ENCODE measurements at places on chromosomes 3 and 15.

GRCh38 chr15:27342991-27343390 is 372.0 kb downstream of the GABRG3 start:
- no peak for DNase-seq

DNA sequence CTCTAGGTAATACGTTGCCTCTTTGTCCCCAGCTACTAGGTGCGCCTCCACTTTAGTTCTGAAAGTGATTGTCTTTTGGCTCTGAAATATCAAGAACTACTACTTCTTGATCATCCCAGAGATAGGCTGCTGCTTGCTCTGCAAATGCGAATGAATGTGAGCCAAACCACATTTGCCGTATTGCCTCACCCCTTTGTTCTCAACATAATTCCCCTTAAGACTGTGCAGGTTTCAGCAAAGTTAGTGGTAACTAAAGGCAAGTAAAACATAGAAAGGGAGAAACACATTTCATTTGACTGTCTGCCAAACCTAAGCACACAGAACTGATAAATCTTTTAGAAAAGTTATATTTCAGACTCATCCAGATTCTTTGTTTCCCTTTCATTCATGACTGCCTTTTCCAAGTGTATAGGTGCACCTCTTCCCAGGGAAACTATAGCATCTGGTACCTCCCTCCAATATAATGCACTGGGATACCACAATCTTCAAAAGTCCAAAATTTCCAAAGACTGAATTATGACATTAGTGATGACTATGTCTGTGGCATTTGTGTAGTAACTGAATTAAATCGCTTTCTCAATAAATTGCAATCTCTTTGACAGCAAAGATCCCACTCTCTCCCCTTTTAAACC is 720.6 kb upstream of the CBLB start:
- no peak for DNase-seq

- DNase-seq, result no peak
Measured at GRCh38 chr3:144491333-144491732, 519.7 kb downstream of the DIPK2A start.

- peak; percentile 60 for DNase-seq
Measured at GRCh38 chr3:16741103-16741758, 136.0 kb upstream of the DAZL start.

- DNase-seq, result no peak
Measured at GRCh38 chr3:122743581-122744120, 50.0 kb downstream of the HSPBAP1 start.

DNA sequence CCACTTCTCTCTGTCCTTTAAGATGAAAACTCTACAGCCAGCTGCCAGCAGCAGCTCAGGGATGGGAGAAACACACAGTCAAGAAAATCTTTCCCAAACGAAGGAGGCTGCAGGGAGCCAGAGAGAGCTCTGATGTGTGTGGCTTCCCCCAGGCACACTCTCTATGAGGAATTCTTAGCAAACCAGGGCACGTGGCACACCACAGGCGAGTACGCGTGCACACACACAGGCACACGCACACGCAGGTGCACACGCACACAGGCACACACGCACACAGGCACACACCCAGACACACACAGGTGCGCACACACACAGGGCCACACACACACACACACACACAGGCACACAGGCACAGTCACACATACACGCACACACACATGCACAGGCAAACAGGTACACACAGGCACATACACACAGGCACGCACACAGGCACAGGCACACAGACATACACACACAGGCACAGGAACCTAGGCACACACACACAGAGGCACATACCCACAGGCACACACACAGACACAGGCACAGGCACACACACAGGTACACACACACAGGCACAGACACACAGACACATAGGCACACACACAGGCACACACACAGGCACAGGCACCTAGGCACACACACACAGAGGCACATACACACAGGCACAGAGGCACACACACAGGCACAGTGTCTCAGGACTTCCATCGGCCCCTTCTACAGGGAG is 91.5 kb upstream of the ATP2B2 start:
- no peak for DNase-seq
